ENCODE measurements at places on chromosomes 2 and 18.

GRCh38 chr2:106109675-106110424 is 84.3 kb downstream of the UXS1 start:
- DNase-seq = no peak

DNA sequence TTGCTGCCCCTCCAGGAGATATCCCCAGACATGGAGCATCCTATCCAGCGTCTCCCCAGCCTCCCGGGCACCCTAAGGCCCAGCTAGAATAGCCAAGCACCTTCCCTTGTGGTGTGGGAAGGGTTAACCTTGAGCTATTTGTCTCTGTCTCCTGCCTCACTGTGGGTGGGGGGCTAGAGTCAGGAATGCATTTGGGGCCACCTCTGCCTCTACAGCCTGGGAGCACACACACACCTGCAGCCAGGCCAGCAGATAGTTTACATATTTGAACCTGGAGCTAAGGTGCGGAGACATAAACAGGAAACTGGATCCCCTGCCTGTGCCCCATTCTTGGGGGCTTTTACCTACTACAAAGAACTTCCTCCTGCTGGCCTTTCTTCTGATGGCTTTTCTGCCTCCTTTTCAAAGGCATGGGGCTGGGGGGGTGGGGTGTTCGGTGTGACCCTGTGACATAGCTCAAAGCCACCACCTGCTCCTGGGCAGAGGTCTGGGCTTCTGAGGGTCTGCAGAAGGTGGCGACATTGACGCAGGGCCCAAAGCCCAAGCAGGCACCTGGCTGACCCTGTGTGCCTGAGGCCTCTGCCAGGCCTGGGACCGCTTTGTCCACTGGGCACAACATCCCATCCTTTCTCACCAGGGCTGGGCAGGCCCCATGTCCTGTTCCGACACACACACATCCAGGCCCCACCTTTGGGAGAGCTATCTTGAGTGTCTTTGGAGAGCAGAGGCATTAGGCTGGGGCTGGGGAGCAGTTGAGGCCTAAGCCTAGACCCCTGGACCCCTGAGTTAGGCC is 34.2 kb downstream of the EMX1 start:
- no peak for DNase-seq

GRCh38 chr2:168613551-168613950 is 157.5 kb downstream of the CERS6 start:
- no peak for DNase-seq

DNA sequence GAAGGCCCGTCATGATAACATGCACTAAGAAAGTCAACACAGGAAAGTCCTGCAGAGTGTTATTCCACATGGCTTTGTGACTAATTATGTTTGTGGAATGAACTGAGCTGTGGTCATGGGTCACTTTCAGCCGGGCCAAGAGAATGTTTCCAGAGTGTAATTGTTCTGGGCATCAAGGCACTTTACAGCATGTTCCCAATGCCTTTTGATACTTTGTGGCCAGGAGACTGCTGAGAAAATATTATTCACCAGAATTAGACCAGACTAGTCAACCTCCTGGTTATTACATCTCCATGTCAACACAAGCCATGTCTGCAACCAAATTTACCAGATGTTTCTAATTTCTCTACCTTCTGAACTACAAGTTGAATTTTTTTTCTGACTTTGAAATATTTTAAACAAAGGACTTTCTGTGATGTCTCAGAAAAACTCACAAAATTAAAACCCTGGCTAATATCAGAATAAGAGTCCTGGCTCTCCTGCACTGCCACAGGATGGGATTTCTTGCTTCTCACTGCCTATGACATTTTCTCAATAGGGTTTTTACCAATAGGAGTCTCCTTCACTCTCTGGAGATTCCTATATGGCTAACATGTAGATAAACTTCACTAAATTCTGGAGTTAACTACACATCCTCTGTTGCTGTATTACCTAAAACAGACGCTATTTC is 90.6 kb upstream of the WDR75 start:
- DNase-seq = no peak

- DNase-seq = no peak
Observed at GRCh38 chr2:3142210-3142609, 235.4 kb downstream of the EIPR1 start.

GRCh38 chr18:79779700-79780190 is 18.0 kb upstream of the KCNG2 start:
- no peak for DNase-seq

GRCh38 chr2:186093174-186093573 is 354.6 kb downstream of the FSIP2 start:
- DNase-seq = no peak

DNA sequence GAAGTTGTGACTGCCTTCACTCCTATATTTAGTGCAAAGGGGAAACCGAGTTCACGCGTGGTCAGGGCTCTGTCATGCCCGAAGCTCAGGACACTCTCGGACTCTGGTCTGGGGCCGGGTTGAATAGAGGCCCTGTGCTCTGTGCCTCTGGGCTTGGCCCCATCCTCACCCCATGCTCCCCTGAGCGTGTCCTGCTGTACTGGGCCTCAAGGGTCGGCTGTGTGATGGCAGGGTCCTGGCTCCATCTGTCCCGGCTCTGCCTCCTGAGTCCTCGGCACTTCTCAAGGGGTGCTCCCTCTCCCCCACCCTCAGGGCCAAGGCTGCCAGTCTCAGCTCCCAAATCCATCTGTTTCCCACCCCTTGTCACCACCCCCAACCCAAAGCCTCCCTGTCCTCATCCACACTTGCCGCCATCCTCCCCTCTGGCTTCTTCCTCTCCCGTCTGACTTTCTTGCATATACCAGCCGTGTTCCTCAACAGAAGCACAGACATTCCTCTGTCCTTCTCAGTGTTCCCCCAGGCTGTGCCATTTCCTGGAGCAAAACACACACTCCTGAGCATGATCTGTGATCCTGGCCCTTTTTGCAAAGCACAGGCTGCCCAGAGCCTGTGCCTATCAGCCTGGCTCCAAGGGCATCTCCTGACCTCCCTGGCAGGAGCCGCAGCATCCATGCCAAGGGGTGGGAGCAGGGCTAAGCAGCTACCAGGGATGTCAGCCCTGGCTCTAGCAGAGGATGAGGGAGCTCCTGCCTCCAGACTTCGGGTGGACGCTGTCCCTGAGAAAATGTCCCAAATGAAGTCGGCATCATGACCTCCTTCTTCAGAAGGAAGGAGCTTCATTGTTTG is 64.2 kb upstream of the OTOS start:
- DNase-seq = no peak

Measured in GM12864 (cell line).